COLO829 (cell line): ENCODE measurements at places on chromosomes 7 and 10.
A peak's percentile ranks its signal among the peaks of the same experiment; 100 is the strongest.

- DNase-seq: no peak
Observed at GRCh38 chr7:138891446-138891810, 89.8 kb downstream of the KIAA1549 start.

- DNase-seq: peak; percentile 40
Observed at GRCh38 chr7:101216001-101216859, 1.2 kb downstream of the PLOD3 start.

DNA sequence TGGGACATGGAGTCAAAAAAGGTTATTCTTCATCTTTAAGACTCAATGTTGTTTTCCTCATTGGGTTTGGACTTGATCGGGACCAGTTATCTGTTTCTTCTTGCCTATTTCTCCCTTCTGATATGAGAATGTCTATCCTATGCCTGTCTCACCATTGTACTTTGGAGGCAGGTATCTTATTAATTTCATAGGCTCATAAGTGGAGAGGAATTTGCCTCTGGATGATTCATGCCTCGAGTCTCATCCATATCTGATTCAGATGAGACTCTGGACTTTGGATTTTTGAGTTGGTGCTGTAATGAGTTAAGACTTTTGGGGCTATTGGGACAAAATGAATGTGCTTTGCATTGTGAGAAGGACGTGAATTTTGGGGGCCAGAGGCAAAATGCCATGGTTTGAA lies 36.2 kb upstream of the CCDC7 start:
- DNase-seq: no peak

DNA sequence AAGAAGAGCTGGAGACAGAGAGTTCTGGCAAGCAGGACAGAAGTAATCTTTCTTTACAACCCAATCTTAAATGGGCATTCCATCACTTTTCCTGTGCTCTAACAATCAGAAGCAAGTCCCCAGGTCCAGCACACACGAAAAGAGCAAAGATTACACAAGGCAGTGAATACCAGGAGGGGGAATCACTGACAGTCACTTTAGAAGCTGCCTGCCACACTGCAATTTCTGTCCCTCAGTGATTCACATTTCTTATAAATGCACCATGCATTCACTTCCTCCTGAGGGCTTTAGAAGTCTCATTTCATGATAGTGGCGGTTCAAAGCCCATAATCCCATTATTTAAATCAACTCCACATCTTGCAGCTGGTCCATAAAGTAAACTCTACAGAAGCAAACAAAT lies 362.5 kb downstream of the POM121L12 start:
- no peak for DNase-seq

DNA sequence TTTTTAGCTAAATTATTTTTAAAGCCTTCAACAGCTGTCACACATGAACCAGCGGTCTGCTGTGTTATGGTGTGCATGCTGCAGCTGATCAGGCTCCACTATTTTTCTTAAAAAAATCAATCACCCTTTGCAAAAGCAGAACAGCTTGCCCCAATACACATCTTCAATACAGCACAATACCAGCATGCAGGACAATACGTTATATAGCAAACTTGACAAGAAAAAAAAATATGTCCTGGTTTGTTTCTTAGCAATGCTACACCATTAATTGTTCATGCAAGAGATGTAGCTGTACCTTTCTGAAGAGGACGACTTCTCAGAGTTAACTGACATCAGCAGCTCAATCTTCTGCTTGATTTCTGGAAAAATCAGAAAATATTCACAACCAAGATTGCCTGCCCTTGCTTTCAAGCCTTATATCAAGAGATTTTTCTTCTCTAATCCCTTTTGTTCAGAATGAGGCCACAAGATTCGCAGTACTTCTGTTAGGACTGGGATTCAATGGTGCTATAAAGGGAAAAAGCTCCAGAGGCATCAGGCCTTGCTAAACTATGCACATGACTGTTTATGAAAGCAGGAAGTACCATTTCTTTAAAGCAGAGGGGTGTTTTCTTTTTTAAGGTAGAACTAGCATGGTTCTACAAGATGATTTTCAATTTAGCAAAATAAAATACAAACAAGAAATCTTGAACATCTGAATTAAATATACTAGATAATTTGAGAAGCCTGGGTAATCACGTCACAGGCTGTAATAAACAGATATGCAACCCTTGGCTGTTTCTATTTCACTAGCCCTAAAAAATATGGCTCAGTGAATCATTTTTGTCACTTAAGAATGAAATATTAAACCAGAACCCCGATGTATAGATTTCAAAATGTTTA lies 120.0 kb downstream of the SRPK2 start:
- peak; percentile 81 for DNase-seq

GRCh38 chr7:132575982-132576720 lies at the start of gene PLXNA4:
PLXNA4 (minus strand) TSS chr7:132576470; CDS start chr7:132508693, 67,777 bp downstream.
- no peak for DNase-seq

GRCh38 chr10:94027197-94027596 lies 33.5 kb downstream of the PLCE1 start:
- DNase-seq: no peak

DNA sequence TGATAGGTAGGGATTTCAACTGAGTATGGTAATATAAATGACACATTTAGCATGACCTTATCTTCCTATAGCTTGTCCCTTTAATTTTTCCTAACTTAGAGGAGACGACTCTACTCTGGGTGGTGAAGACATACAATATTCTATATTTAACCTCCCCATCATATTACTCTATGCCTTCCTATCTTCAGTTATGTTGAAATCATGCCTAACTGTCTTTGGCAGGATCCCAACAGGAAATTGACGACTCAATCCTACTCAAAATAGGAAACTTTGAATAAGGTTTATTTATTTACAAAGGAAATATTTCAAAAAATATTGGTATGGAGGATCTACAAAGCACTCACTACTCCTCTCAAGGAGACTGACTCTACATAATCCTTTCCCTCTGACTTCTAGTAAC lies 24.1 kb upstream of the SEMA3A start:
- DNase-seq: no peak

- no peak for DNase-seq
Observed at GRCh38 chr10:75444781-75445386, 13.5 kb downstream of the LRMDA start.

DNA sequence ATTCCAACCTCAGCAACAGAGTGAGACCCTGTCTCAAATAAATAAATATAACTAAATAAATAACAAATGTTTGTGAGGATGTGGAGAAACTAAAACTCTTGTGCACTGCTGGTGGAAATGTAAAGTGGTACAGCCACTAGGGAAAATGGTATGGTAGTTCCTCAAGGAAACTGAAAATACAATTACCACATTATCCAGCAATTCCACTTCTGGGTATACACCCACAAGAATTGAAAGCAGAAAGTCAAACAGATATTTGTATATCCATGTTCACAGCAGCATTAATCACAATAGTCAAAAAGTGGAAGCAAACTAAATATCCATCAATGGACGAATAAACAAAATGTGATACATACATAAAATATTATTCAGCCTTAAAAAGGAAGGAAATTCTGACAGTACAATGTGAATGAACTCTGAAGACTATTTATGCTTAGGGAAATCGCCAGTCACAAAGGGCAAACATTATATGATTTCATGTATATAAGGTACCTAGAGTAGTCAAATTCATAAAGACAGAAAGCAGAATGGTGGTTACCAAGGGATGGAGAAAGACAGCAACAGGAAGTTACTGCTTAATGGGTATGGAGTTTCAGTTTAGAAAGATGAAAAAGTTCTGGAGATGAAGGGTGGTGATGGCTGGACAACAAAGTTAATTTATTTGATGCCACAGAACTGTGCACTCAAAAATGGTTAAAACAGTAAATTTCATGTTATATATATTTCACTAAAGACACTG lies 9.8 kb downstream of the ARHGAP12 start:
- no peak for DNase-seq

DNA sequence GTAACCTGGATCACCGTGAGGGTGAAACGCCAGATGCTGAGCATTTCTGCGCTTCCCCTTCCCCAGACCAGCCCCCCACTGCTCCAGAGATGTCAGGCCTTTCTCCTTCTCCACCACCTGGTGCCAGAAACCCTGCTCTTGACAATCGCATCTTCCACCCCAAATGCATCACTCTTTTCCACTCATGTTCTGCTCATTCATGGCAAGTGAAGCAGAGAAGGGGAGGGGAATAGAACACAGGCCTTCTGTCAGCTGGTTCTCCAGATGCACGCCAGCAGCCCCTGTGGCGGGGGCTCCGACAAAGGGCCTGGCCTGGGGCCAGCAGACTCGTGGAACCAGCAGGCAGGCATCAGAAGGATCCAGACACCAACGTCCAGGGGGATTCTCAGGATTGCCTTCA lies 68.5 kb upstream of the SVIL start:
- no peak for DNase-seq

- no peak for DNase-seq
Observed at GRCh38 chr10:61452151-61452651, 980 bp downstream of the TMEM26 start.

- DNase-seq: no peak
Observed at GRCh38 chr7:34895202-34895601, 142.1 kb downstream of the DPY19L1 start.

DNA sequence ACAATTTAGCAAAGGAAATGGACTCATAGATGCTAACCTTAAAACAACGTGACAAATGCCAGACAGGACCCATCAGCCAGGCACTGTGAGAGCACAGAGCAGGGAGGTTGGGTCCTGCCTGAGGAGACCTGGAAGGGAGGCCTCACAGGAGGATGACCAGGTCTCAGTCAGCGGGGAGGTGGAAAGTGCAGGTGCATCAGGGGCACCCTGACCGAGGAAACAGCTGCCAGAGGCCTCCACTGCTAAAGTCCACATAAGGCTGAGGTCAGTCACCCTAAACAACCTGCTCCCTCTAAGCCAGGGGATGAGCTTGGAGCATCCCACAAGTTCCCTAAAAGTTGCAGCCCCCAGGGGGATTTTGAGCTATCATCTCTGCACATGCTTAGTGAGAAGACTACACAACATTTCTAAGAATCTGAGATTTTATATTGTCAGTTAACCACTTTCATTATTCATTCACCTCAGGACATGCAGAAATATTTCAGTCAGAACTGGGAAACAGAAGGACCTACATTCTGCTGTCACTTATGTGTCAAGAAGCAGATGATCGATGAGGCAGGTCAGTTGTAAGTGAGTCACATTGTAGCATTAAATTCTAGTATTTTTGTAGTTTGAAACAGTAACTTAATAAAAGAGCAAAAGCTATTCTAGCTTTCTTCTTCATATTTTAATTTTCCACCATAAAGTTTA lies 157.6 kb upstream of the LANCL2 start:
- DNase-seq: no peak

- DNase-seq: no peak
Observed at GRCh38 chr7:92296880-92297445, 51.2 kb downstream of the ANKIB1 start.

DNA sequence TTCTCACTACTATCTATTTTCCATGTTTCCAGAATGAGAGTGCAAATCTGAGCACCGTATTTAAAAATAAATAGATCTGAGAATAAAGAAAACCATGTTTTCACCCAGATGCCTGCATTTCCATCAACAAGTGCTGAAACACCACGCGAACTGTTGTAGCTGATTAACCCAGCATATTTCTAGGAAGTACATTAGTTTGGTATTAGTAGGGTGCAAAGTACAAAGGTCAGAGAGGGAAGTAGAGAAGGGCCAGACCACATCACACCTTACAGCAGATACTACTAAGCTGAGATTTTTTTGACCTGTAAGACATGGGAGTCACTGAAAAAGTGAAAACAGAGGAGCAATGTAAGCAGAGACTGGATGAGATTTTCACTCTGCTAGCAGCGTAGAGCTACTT lies 181.3 kb downstream of the IMMP2L start:
- no peak for DNase-seq

- no peak for DNase-seq
Observed at GRCh38 chr7:47461161-47461560, 120.8 kb downstream of the TNS3 start.

DNA sequence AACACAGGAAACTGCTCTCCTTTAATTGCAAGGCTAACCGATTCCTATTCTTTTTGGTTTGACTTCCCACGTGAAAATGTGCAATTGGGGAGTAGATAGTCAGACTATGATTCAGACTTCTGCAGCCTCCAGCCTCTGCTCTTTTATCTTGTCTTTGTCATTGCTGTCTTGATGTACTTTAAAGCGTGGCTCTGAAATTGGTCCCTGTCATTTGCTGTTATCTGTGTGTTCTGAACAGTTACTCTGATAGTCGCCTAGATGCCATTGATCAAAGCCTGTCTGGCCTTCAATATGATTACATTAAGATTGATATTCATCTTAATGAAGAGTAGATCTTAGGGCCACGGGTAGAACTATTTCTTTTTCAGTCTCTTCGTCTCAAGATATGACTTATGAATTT lies 799.2 kb downstream of the REEP3 start:
- DNase-seq: no peak

- no peak for DNase-seq
Observed at GRCh38 chr7:108503112-108504026, 22.6 kb downstream of the PNPLA8 start.

DNA sequence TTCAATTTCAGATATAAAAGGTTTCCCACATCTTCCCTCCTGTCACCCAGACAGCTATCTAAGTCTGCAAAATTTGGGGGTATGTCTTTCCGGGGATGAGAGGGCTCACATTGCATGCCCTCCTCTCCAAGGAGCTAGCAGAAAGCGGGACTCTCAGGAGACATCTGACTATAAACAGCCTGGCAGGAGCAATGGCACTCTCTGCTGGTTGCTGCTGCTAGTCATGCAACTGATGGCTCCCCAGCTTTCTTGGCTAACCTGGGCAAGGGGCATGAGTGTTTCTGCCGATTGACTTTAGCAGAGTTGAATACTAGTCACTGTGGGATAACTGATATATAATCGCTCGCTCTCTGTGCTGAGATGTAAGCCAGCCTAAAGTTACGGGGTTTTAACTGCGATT lies 12.0 kb downstream of the TBX20 start:
- DNase-seq: no peak

GRCh38 chr7:128869944-128870285 lies 7.3 kb downstream of the ATP6V1F start:
- DNase-seq: no peak

DNA sequence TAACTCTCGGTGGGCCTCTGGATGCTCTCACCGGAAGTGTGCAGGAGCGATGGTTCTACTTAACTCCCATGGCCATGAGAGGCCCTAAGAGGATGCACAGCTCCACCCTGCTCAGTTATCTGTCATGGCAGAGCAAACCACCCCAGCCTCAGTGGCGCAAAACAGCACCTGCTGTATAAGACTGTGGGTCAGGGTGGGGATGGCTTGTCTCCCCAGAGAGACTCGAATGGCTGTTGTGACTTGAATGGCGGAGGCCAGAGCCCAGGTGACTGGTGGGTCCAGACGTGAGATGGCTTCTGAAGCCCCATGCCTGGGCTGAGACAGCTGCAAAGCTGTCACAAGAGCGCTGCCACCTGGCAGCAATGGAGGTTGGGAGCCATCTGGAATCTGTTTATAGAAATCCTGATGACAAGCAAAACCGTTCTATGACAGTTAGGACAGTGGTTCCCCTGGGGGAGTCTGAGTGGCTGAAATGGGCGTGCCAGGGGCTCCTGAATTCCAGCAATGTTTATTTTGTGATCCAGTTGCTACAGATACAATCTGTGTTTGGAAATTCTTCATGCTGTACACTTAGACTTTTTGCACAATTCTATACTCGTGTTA lies 490.5 kb downstream of the TCERG1L start:
- no peak for DNase-seq
